Gastroesophageal sphincter (tissue), 4 donors: ENCODE measurements at places on chromosomes 3 and 15.

DNA sequence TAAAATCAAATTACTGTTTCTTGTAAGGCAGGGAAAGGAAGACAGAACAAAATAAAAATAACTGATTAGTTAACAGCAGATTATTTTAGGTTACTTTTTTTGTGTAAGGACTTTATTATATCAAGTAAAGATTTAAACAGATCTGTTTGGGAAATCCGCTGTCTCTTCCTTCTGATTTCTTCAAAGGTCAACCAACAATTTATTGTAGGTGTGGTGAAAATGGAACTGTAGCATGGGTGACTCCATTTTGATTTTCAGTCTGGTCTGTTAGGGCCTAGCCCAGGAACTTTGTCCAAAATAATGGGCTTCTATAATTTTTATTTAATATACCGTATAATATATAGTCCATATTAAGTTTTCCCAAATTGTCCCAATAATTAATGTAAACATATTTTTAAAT lies 13.5 kb upstream of the IDH2 start:
- no peak for ATAC-seq

GRCh38 chr15:39704689-39705088 lies 78.0 kb downstream of the FSIP1 start:
- ATAC-seq: no peak

DNA sequence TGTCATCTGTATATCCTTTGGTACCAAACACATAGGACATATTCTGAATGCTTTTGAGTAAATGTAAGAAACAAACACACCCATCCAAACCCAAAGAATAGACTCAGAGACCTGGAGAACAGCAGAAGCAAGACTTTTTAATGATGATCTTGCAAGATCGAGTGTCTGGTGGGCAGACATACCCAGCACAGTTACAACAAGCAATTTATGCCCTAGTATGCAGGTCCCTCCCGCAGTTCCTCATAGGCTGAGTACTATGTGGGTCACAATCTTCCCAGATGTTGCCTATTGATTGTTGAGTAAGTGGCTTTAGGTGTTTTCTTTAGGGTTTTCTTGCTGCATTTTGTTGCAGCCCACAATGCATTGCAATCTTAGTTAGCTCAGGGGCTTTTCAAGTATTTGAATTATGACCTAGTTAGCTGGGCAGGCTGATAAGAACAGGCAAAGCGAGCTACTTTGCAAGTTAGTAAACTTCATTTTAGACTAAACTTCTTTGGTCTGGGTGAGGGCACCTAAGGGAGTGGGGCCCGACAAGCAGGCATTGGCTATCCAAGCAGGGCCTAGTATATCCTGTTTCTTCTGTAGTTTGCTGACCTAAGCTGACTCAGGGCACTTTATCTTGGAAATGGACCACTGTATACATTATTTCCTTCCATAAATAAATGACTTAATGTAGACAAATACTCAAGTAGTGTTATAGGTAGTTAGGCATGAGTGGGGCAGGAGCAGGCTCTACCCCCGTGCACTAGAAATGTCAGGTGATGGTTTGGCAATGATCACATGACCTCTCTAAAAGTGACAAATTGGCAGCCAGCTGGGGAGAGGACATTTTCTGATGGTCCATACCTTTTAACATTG lies 87.3 kb upstream of the LIPC start:
- ATAC-seq: no peak

DNA sequence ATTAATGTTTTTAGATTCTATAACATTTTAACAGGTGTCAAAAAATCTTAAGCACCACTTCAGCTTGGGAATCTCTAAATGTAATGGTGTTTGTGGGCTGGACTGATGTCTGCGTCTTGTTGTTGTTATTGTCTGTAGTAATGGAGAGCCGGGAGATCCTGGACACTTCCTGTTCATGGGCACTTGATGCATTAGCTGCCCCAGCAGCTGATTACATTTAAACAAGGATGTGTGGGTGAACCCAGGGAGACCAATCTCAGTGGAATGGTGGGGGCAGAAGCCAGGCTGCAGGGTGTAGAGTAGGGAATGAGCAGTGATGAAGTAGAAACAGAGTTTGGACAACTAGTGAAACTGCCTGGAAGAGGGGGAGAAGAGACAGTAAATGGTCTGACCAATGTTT lies 7.8 kb downstream of the CCR5AS start:
- no peak for ATAC-seq

- ATAC-seq: peak; percentile 58
Measured at GRCh38 chr15:65303687-65304380, 643 bp upstream of the RNU5B-1 start.

GRCh38 chr3:113565555-113565954 lies 33.2 kb downstream of the SIDT1 start:
- no peak for ATAC-seq

DNA sequence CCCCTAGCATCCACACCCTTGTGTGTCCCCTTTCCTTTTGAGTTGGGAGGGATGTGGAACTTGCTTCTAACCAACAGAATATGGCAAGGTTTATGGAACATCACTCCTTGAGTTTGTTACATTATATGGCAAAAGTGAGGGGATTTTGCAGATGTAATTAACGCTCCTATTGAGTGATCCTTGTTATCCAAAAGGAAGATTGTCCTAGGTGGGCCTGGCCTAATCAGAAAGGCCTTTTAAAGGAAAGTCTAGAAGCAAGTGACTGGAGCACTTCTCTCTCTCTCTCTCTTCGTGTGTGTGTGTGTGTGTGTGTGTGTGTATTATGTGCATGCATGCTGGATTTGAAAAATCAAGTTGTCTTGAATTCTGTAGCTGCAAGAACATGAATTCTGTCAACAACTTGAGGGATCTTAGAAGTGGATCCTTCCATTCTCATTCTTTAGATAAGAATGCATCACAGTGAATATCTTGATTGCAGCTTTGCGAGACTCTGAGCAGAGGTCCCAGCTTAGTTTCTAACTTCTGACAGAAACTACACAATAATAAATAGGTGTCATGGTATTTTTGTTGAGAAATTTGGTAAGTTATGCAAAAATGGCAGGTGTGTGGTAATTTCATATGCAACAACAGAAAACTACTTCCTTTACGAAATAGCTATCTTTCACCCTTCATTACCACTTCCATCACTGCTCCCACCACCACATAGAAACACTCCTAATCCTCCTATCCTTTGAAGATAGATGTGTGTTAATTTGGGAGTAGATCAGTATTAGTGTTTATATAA lies 360.9 kb upstream of the CBLB start:
- ATAC-seq: no peak

DNA sequence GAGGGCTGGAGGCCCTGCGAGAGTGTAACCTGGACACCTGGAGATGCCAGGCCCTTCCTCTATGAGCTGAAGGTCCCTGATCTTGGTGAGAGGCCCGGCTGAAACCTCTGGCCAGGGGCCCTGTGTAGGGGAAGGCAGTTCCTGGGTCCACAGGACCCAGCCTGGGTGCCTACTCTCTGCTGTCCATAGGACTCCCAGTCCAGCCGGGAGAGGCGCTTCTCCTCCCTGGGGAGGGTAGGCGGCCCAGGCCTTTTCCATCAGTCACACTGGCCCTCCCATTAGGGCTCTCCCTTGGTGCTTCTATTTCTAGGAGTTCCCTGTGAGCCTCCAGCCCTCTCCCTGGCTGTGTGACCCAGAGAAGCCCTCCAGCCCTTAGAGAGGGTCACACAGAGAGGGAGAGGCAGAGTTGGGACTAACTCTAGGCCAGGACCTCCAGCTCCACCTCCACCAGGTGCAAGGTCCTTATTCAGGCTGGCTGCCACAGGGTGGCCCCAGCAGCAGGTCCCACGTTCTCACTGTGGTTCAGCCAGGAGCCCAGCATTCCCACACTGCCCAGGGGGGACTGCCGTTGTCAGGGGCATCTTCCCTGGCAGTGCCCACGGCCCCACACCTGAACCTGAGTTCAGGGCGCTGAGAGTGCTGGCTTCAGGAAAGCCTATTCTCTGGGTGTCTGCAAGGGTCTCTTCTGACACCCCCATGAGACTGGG lies 146.8 kb downstream of the SMAD6 start:
- ATAC-seq: no peak

- no peak for ATAC-seq
Measured at GRCh38 chr3:37935290-37935668, 55.3 kb upstream of the VILL start.

GRCh38 chr3:100163787-100164186 lies 49.5 kb upstream of the FILIP1L start:
- ATAC-seq: no peak

GRCh38 chr15:101306341-101307047 lies 11.4 kb upstream of the SNRPA1 start:
- no peak for ATAC-seq

GRCh38 chr3:62570888-62571287 lies 197.5 kb upstream of the FEZF2 start:
- ATAC-seq: no peak

DNA sequence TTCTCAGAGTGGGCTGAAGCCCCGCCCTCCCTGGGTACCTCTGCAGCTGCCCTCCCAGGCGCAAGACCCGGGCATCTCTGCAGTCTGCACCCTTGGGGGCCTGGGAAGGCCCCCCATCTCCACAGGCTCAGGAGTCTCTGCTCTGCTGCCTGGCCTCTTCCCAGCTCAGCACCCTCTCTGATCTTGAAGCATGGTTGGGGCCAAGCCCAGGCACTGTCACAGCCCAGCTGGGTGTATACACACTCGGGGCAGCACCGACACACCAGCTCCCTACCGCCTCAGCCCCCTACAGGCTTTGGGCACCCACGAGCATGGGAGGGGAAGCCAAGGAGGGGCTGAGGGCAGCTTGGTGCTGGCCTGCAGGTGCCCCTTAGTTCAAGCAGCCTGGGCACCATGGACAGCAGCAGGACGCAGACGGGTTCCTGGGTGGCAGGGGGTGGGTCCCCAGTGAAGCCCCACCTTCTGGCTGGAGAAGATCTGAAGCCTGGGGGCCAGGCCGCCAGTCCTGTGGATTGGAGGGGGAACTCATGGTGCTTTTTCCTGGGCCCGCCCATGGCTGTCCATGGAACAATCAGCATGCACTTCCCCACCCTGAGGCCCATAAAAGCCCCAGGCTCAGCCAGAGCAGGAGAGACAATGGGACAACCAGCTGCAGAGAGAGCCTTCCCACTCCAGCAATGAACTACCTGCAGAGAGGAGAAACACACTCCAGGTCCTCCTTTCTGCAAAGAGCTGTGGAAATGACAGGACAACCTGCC lies 170.6 kb downstream of the TJP1 start:
- ATAC-seq: no peak

DNA sequence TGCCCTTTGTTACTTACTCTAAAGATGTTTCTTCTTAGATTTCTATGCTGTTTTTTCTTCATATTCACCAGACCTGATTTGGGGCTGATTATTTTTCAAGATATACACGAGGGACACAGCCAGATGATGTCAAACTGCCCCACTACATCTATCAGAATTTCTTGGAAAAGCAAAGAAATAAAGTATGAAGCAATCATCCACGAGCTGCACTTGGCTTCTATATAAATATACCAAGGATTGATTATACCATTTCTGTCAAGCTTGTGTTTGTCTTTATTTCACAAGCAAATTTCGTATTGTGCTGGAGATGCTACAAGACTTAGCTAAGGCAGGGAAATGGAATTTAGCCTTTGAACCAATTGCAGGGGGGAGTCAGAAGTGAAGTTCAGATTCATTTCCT lies 715.1 kb upstream of the NR2F2 start:
- ATAC-seq: peak; percentile 48

GRCh38 chr3:136974670-136975069 lies 16.9 kb downstream of the IL20RB start:
- ATAC-seq: no peak

DNA sequence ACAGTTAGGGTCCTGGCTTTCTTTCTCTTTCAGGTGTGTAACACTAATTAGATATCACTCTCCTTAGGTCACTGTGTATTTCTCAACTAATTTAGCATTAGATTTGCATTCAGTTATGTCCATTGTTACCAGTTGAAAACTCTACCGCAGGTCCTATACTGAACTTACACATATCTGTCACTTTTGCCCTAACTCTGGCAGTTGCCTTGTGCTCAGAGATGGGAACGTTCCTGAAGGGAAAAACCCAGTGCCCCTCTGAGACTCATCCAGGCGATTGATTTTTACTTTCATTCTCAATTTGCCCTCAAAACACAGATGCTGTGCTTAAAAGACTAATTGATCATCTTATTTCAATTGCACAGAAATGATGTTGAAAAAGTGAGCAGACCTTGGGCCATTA lies 249.1 kb downstream of the ALCAM start:
- no peak for ATAC-seq

DNA sequence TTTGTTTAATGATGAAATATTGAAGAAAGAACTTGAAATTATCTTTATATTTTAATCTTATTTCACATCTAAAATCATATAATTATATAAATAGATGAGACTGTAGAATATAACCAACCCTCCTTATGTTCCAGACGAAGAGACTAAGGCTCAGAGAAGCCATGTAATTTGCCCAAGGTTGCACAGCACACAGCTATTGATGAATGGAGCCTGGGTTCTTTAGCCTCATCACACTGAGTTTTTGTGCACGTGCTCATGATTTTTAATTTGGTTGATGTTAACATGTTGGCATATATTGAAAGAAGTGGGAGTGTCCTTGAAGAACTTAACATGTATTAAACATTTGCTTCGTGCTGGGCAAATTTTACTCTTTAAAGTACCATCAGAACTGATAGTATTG lies 151.6 kb downstream of the FNDC3B start:
- ATAC-seq: no peak
